ENCODE measurements at places on chromosomes 3 and 15.
A peak's percentile ranks its signal among the peaks of the same experiment; 100 is the strongest.

- no peak for DNase-seq
These were observed 24.9 kb upstream of the DNAAF4 start for GRCh38 chr15:55532944-55533343.

DNA sequence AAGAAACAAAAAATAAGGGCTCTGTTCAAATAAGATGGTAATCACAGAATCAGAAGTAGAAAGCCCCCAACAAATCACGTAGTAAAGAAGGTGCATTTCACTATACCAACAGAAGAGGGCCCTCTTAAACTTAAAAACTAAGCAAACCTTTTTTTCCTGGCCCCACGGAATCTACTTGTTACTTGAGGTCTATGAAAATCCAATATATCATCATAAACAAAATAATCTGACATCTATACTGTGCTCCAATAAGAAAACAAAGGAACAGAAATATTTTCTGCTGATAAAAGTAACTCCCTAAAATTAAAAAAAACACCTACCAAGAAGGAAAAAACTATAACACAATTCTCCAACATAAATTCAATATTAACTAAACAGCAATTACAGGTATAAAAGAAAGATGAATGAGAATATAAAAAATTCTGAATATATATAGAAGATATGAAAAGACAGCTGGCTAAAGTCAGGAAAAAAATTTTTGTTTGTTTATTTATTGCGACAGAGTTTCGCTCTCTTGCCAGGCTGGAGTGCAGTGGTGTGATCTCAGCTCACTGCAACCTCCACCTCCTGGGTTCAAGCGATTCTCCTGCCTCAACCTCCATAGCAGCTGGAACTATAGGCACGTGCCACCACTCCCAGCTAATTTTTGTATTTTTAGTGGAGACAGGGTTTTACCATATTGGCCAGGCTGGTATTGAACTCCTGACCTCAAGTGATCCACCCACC, 81.8 kb downstream of the CLASP2 start:
- DNase-seq, result peak; percentile 77

- DNase-seq, result no peak
These were observed 47.0 kb downstream of the SUSD5 start for GRCh38 chr3:33171580-33171979.

- DNase-seq, result peak; percentile 94
These were observed 175.0 kb downstream of the OPA1 start for GRCh38 chr3:193768070-193768394.

GRCh38 chr3:187769771-187770170, 24.5 kb upstream of the BCL6 start:
- no peak for DNase-seq

Measured in fibroblast of mammary gland (primary cell).